Right renal cortex interstitium (tissue), 3 donors: ENCODE measurements at places on chromosomes 4 and X. TPM values are rescaled to one million over a fixed set of nuclear protein-coding genes. Genes with fewer than 3 reads are reported as not detected.

The MXRA5 gene
- polyA plus RNA-seq, result 8.2 TPM

The CLGN gene
- polyA plus RNA-seq, result 4.1 TPM

The USP17L20 gene
- polyA plus RNA-seq, result not detected

The TMEM35A gene
- polyA plus RNA-seq, result 9.1 TPM

The FAM50A gene
- 55.9 TPM for polyA plus RNA-seq

The SPANXA2 gene
- polyA plus RNA-seq, result not detected

The KIT gene
- polyA plus RNA-seq, result 17.4 TPM

The FHDC1 gene
- polyA plus RNA-seq, result 3.6 TPM

The MID1 gene
- 23.7 TPM for polyA plus RNA-seq

The BMX gene
- polyA plus RNA-seq, result 0.51 TPM

The GRIPAP1 gene
- 50.6 TPM for polyA plus RNA-seq
